Occipital lobe (tissue), 3 donors: ENCODE measurements at places on chromosomes 2 and 18. TPM values are rescaled to one million over a fixed set of nuclear protein-coding genes. Genes with fewer than 3 reads are reported as not detected.

Gene SLC1A4
- total RNA-seq: 57.9 TPM

Gene UGT1A1
- total RNA-seq: not detected

Gene CXCR1
- not detected for total RNA-seq

Gene C1QL2
- 1.6 TPM for total RNA-seq

Gene ST6GAL2
- 148 TPM for total RNA-seq
